ENCODE measurements at places on chromosomes 6 and 20.

DNA sequence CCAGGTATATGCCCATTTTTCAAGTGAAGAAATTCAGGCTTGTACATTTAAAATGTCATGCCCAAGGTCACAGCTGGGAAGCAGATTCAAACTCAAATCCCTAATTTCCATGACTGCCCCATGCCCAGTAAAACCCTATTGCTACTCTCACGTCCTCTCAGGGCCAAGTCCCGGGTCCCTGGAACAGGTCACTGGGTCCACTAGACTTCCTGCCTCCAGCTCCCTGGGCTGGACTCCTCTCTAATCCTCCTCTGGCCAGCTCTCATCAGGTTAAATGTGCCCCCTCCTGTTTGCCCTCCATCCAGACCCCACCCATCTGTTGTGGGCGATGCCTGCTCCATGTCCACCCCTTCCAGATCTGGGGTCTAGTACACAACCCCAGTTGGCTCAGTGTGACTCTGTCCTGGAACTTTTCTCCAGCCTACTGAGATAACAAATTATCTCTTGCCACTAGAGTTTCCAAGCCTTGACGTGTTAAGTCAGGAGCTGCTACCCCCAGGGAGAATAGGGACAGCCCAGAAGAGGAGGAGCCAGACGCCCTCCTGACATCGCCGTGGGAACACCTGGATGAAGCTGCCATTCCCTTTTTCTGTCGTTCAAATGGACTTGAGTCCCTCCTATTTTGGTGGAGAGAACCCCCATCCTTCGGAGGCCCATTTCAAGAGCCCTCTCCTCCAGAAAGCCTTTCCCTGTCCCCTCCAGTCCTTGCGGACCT, 3.7 kb upstream of the SPDEF start:
- no peak for DNase-seq

GRCh38 chr20:8534368-8535160, 402.5 kb downstream of the PLCB1 start:
- DNase-seq, result no peak

- no peak for DNase-seq
Observed at GRCh38 chr6:37569743-37570481, 70.2 kb upstream of the CCDC167 start.

- no peak for DNase-seq
Observed at GRCh38 chr6:134368670-134369069, 50.8 kb upstream of the SGK1 start.

- DNase-seq, result no peak
Observed at GRCh38 chr6:34025861-34026260, 120.0 kb downstream of the GRM4 start.

- DNase-seq, result no peak
Observed at GRCh38 chr20:46157625-46158024, 39.5 kb downstream of the CD40 start.

- no peak for DNase-seq
Observed at GRCh38 chr20:1895674-1896483, 672 bp downstream of the SIRPA start.

- no peak for DNase-seq
Observed at GRCh38 chr6:34566830-34567546, 10.9 kb upstream of the SPDEF start.

- DNase-seq, result no peak
Observed at GRCh38 chr20:17710379-17711266, 10.9 kb downstream of the BANF2 start.

DNA sequence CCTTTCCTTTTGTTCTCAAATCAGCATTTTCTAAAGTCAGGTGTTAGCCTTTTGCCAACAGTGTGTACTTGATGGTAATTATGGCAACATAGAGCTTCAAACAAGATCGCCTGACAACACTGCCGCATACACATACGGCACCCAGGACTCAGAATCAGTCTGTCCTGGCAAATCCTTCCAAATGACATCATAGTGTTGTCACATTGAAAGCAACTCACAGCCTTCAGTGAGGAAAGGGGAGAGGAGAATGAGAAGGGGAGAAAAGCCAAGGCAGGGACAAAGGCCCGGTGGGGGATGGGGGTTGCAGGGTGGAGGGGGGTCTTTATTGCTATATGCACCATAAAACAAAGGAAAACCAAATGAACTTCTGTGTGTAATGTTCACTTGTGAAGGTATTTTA, 65.7 kb upstream of the PTGIS start:
- DNase-seq, result no peak

- no peak for DNase-seq
Observed at GRCh38 chr6:151380848-151381205, 10.5 kb downstream of the ZBTB2 start.

DNA sequence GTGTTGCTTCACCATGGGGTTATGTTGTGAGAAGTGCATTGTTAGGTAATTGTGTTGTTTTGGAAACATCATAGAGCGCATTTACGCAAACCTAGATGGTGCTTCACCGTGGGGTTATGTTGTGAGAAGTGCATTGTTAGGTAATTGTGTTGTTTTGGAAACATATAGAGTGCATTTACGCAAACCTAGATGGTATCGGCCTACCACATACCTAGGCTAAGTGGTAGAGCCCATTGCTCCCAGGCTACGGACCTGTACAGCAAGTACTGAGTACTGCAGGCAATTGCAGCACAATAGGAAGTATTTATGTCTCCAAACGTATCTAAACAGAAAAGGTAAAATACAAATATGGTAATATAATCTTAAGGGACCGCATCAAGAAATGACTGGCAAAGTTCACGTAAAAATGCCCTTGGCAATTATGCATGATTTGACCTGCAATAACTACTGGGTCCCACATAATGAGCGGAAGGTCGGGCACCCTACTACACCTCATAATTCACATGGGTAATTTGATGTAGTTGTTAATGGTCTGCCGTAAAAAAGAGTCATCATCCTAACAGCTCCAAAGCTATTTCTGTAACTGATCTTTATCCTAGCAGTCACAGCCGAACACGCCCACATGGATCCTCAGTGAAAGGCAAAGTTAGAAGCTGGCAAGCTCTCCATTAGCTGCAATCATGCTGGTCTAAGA, 76.0 kb downstream of the RSPH3 start:
- DNase-seq, result no peak

DNA sequence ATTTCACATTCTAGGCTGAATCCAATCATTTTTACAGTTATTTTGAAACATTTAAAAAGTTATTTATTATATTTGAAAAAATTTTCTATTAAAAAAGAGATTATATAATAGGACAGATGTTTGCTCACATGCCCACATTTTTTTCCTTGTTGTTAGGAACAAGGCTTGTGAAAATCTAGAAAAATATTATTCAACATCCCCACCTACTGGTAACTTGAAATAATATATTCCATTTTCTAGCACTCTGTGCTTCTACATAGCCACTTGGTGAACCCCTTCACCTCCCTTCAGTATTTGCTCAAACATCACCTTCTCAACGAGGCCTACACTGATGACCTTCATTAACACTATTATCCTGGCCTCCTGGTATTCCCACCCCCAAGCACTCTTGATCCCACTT, 18.3 kb upstream of the GPRC6A start:
- DNase-seq, result peak; percentile 35

- no peak for DNase-seq
Observed at GRCh38 chr6:80425089-80425823, 318.8 kb downstream of the BCKDHB start.

DNA sequence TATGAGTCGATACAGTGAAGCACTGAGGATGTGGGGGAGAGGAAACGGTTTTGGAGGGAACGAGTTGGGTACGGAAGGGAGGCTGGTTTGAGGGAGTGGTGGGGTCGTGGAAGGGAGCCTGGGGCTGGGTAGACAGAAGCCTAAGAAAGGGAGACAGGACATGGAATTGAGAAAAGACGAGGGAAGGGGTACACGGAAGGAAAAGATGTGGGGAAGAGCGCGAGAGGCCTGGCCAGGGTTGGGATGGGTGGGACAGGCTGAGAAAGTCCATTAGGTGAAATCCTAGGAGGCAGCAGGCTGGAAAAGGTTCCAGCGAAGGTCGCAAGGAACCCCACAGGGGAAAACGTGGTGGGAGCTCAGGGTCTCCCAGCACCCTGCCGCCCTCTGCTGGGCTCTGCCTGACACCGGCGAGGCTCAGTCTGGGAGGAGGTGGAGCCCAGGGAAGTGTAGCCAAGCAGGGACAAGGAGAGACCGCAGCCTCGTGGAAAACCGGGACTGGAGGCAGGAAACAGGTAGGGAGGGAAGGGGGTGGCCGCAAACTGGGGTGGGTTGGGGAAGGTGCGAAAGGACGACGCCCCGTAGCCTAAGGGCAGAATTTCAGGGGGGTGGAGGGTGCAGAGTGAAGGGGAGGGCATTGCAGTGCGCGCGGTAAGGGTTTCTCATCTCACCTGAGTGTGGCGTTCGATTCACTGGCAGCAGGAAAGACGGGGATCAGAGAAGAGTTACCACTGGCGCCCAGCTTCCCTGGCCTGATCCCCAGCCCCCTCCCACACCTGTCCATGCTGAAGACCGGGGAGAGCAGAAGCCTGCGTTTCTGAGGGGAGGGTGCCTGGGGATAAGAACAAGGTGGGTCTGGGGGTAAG, 4.3 kb downstream of the GABBR1 start:
- DNase-seq, result no peak

- no peak for DNase-seq
Observed at GRCh38 chr6:131377112-131377705, 195.8 kb upstream of the ARG1 start.

DNA sequence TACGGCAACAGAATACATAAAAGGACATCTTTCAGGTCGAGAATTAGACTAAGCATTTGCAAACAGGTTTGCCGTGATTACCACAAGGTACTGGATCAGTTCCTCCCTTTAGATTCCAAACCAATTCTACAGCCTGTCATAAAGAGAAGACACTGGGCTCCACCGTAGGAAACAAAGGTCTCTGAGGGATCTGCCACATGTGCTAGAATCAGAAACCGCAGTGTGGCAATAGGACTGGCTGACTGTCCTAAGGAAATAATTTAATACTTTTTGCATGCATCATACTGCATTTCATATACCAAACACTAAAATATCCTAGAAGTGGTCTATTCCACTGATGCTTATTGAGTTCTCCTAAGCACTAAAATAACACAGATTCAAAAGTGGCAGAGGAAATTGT, 59.2 kb downstream of the POPDC3 start:
- no peak for DNase-seq

DNA sequence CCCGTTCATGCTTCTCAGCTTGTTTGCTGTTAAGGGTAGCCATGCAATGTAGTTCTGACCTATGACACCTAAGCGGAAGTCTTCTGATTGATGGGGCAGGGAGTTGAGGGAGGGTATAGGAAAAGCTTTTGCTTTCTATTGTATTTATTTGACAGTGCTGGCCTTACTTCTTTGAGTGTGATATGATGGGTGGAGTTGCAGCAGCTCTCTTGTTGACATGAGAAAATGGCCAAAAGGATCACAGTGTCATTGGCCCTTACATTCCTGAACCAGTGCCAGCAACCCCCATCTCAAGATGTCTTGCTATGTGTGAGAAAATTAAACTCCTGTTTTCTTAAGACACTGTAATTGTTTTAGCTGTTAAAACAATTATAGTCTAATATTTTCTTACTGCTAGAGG, 117.5 kb downstream of the SAMD5 start:
- DNase-seq, result no peak

GRCh38 chr6:123629258-123629941, 7.3 kb downstream of the TRDN start:
- no peak for DNase-seq

DNA sequence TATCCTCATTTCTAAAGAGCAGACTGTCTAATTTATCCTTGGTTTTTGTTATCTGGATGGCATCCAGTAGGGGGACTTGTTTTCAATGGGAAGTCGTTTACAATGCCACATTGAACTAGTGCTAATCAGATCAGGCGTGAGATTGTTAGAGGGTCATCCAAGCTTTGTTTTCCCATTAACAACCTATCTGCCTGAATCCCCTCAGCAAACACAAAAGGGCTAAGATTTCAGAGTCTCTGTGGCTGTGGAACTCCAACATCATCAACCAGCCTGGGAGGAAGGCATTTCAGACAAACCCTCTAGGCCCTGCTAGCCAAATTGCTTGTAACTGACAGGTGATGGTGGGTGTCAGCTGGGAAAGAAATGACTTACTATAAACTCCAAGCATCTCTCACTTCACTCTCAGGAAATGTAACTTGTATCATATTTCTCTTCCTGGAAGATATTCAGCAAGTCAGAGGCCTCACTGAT, 47.7 kb downstream of the COL19A1 start:
- no peak for DNase-seq

DNA sequence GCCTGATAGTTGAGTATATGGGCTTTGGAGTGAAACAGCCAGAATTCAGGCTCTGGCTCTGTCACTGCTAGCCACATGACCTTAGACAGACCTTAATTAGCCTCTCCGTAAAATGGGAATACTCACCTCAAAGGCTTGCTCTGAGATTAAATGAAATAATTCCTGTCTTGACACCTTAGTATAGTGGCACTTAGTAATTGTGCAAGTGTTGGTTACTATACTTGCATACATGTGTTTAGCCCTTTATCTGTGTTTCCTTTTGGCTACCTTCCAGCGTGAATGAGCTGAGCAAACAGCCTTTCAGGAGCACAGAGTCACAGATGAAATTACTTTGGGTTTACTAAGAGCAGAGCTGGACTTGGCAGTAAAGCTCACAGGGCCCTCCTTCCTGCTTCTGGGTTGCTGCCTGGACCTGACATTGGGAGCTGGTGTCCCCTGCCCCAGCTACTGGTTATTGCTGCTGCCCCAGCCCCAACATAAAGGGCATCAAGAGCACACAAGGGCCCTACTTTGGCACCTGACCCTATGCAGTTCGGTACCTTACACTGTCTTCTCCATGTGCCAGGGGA, 32.8 kb downstream of the CD164 start:
- no peak for DNase-seq

GRCh38 chr20:33578510-33578909, 83.6 kb upstream of the C20orf144 start:
- no peak for DNase-seq

DNA sequence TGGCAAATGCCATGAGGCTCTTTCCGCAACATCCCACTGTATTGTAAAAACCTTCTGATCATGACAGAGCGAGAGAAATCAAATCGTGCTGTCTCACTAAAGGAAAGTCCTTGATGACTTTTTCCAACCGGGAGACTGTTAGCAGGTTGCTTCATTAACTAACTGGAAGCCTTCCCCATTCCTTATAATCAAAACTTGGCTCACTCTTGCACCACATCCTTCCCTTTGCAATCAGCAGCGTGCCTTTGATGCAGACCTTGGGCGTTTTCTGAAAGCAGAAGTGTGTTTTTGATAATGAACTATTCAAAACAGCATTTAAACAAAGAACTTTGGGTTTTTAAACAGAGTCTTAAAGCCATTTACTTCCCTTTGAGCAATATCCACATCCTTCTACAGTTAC, 96.2 kb upstream of the CNR1 start:
- no peak for DNase-seq

DNA sequence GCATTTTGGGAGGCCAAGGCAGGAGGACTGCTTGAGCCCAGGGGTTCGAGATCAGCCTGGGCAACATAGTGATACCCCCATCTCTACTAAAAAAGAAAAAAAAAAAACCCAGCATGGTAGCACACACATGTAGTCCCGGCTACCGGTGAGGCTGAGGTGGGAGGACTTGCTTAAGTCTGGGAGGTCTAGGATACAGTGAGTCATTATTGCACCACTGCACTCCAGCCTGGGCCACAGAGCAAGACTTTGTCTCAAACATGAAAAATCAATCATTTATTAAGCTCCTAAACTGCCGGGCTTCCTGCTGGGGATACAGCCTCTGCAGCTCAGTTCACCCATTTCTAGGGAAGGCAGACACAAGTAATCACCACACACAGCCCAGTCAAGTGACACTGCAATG, 7.3 kb upstream of the USP45 start:
- no peak for DNase-seq

All from HCT116 (cell line).